Activated CD4-positive, alpha-beta memory T cell treated with anti-CD3 and anti-CD28 coated beads for 36 hours (primary cell): ENCODE measurements at places on chromosomes 11 and 22. TPM values are rescaled to one million over a fixed set of nuclear protein-coding genes. Genes with fewer than 3 reads are reported as not detected.

The PDE2A gene
- 0.97 TPM for total RNA-seq

The ANGPTL5 gene
- not detected for total RNA-seq

The CD248 gene
- not detected for total RNA-seq

The DYNC2H1 gene
- 1.7 TPM for total RNA-seq

The SAMM50 gene
- 42.9 TPM for total RNA-seq

The GDPD4 gene
- not detected for total RNA-seq

The YDJC gene
- total RNA-seq = 45.3 TPM

The CYB5R2 gene
- total RNA-seq = 4.4 TPM

The MFRP gene
- not detected for total RNA-seq

The SIAE gene
- total RNA-seq = 12.1 TPM

The IGLL1 gene
- total RNA-seq = not detected

The SLC43A1 gene
- 23.1 TPM for total RNA-seq

The PACSIN3 gene
- 6.0 TPM for total RNA-seq

The DBX1 gene
- not detected for total RNA-seq

The DEUP1 gene
- total RNA-seq = not detected

The EXPH5 gene
- total RNA-seq = 1.8 TPM

The PARVG gene
- 59.5 TPM for total RNA-seq

The MRGPRX4 gene
- not detected for total RNA-seq

The TCP11L1 gene
- total RNA-seq = 11.4 TPM

The ARHGAP8 gene
- 0.88 TPM for total RNA-seq

The SLC22A25 gene
- total RNA-seq = not detected

The GRM5 gene
- total RNA-seq = not detected

The CREB3L1 gene
- not detected for total RNA-seq

The SCGB1A1 gene
- total RNA-seq = not detected

The KMT5B gene
- 21.2 TPM for total RNA-seq
